Stimulated activated CD8-positive, alpha-beta memory T cell treated with anti-CD3 and anti-CD28 coated beads, Interleukin-7, amount 100 ng/mL, for 24 hours (primary cell): ENCODE measurements at places on chromosomes 3 and 15.

GRCh38 chr15:68639926-68640600, 61.3 kb downstream of the CORO2B start:
- no peak for DNase-seq

GRCh38 chr15:68526784-68527183, 52.0 kb upstream of the CORO2B start:
- no peak for DNase-seq

DNA sequence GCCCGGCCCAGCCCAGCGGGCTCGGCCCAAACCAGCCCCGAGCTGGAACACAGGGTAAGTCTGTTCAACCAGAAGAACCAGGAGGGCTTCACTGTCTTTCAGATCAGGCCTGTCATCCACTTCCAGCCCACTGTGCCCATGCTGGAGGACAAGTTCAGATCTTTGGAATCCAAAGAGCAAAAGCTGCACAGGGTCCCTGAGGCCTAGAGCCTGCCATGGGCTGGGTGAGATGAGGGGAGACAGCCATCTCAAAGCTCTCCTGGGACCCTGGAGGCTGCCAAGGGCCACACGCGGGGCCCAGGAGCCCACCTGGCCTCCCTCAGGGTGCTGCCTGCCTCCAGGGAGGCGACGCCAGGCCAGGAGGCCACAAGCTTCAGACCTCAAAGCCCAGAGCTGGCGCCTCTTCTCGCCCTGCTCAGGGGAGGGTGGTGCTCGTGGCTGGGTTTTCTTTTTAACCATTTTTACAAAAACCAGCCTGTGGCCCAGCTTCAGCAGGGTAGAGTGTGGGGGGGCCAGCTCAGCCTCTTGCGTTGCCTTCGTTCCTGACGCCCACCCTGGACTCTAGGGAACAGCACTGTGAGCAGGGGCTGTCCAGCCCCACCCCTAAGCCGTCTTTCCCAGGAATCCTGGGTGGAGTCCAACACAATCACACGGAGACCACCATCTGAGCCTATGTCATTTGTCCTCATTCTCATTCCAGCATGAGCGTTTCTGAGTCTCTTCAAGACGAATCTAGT, 107.0 kb downstream of the ETFA start:
- DNase-seq: no peak

GRCh38 chr3:184178521-184179138, 4.0 kb downstream of the AP2M1 start:
- no peak for DNase-seq

- no peak for DNase-seq
These were observed 104.2 kb upstream of the RAD18 start for GRCh38 chr3:9067352-9067975.
